Activated CD8-positive, alpha-beta memory T cell treated with anti-CD3 and anti-CD28 coated beads, Interleukin-2, amount 10 ng/mL, durations not matched to agents 7 days and 5 days (primary cell): ENCODE measurements at places on chromosomes 6 and 20. TPM values are rescaled to one million over a fixed set of nuclear protein-coding genes. Genes with fewer than 3 reads are reported as not detected.

DNA sequence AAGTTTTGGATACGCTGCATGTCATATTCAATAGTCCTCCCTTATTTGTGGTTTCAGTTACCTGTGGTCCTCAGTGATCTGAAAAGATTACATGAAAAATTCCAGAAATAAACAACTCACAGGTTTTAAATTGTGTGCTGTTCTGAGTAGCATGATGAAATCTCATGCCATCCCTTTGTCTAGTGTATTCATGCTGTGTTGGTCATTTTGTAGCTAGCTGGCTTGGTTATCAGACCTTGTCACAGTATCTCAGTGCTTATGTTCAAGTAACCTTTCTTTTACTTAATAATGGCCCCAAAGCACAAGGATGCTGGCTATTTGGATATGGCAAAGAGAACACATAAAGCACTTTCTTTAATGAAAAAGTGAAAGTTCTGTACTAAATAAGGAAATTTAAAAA, 78.3 kb downstream of the FUT9 start:
- H3K27me3 ChIP-seq, result no peaks in the 10 kb centered on the region
- H3K27ac ChIP-seq, result no peak overlapping the region
- DNase-seq, result no peak
- no peak overlapping the region for H3K4me3 ChIP-seq
- H3K36me3 ChIP-seq, result no peaks in the 10 kb centered on the region

GRCh38 chr6:55567558-55567957, 11.4 kb downstream of the HMGCLL1 start:
- H3K27me3 ChIP-seq, result no peaks in the 10 kb centered on the region
- H3K4me3 ChIP-seq, result no peak overlapping the region
- no peaks in the 10 kb centered on the region for H3K4me1 ChIP-seq
- H3K27ac ChIP-seq, result no peak overlapping the region
- no peaks in the 10 kb centered on the region for H3K36me3 ChIP-seq

DNA sequence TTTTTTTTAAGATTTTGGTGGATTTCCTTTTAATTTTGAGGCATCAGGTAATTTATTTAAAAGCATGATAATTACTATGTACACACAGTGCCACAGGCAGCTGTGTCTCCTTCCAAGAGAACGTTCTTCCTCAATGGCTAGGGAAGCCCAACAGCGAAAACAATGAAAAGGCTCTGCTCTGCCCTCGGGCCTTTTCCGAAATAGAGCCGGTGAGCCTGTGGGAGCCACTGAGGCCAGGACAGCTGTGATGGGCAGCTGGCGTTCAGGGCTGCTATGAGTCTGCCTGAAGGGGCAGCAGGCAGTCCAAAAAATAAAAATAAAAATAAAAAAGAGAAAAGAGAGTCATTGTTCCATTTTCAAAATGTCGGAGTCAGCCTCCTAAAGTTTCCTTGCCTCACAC, 443.8 kb downstream of the KIF16B start:
- DNase-seq, result no peak
- H3K4me3 ChIP-seq, result no peak overlapping the region
- H3K27ac ChIP-seq, result no peak overlapping the region
- no peaks in the 10 kb centered on the region for H3K36me3 ChIP-seq

DNA sequence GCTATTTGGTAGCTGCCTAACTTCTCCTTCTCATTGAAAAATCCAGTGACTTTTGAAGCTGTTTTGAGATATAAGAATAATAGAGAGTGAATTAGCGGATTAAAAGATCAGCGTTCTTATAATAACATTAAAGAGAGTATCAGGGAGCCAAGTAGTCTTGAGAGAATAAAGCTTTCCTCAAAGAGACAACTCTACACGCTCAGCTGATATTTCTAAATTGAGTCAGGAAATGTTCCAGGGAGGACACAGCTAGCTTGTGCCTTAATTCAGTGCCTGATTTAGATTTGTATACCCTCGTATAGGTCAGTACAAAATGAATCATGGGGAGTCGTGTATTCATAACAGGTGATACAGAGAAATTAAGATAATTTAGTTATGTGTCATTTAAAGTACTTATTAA, 75.1 kb upstream of the QKI start:
- no peaks in the 10 kb centered on the region for H3K36me3 ChIP-seq
- DNase-seq, result no peak
- no peaks in the 10 kb centered on the region for H3K4me1 ChIP-seq
- H3K4me3 ChIP-seq, result no peak overlapping the region

- no peak for DNase-seq
- peaks cover 59% of the 10 kb centered on the region for H3K4me1 ChIP-seq
- H3K4me3 ChIP-seq, result peak overlapping the region; percentile 85
These were observed 56.9 kb downstream of the FAM217A start for GRCh38 chr6:4021854-4022695.

GRCh38 chr20:40582531-40582930, 106.5 kb downstream of the MAFB start:
- no peaks in the 10 kb centered on the region for H3K36me3 ChIP-seq
- H3K27me3 ChIP-seq, result peaks cover 3% of the 10 kb centered on the region
- DNase-seq, result no peak

DNA sequence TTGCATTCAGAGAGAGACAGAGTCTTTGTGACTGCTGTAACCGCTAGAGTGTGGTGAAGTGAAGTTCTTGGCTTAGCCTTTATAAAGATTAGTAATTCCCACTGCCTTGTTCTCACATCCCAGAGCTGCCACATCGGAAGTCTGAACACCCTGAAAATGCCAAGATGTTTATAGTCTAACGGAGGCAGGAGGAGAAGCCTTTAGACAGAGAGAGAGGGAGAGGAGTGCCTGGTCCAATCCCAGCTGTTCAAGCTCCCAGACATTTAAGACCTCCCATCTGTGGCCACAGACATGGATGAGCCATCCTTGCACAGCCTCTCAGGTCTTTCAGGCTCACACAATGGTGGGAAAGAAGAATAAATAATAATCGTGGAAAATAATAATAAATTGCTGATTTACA, 1422.8 kb upstream of the EYS start:
- H3K27me3 ChIP-seq, result no peaks in the 10 kb centered on the region
- DNase-seq, result no peak
- no peaks in the 10 kb centered on the region for H3K36me3 ChIP-seq
- H3K4me1 ChIP-seq, result no peaks in the 10 kb centered on the region

DNA sequence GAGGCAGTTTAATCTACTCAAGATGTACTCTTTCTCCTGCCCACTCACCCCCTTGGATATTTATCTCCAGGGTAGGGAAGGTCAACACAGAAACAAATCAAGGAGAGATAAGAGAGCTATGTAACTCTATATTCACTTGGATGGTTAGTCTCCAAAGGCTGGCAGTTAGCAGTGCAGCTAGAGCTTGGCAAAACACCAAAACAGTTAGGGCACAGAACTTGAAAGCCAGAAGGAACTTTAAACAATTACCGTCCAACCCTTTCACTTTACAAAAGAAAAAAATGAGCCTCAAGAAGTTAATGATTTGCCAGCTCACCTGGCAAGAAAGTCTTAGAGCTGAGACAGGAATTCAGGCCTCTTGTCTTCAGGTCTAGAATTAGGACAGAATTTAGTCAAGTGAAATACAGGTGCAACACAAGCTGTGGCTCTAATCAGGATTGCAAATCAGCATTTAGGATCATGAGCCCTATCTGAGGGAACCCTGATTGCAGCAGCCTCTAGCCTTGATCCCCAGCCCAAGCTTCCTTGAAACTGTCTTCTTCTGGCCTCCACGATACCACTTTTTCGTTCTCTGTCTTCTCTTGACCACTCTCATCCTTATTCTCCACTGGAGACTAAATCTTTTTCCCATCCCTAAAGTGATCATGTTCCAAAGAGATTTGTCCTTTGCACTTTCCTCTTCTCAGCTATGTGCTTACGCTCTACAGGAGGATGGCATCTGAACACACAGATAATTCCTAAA, 14.9 kb downstream of the NEDD9 start:
- no peak overlapping the region for H3K4me3 ChIP-seq
- no peak for DNase-seq
- peaks cover 73% of the 10 kb centered on the region for H3K4me1 ChIP-seq
- no peak overlapping the region for H3K27ac ChIP-seq
- H3K36me3 ChIP-seq, result peaks cover 81% of the 10 kb centered on the region
- H3K27me3 ChIP-seq, result no peaks in the 10 kb centered on the region

GRCh38 chr6:64502801-64503200, 867.2 kb downstream of the PHF3 start:
- no peaks in the 10 kb centered on the region for H3K4me1 ChIP-seq
- H3K27ac ChIP-seq, result no peak overlapping the region
- no peak overlapping the region for H3K4me3 ChIP-seq
- no peaks in the 10 kb centered on the region for H3K36me3 ChIP-seq

- no peaks in the 10 kb centered on the region for H3K27me3 ChIP-seq
- no peak overlapping the region for H3K4me3 ChIP-seq
- no peak for DNase-seq
- H3K27ac ChIP-seq, result no peak overlapping the region
These were observed 268.8 kb downstream of the ARID1B start for GRCh38 chr6:157045831-157046454.

DNA sequence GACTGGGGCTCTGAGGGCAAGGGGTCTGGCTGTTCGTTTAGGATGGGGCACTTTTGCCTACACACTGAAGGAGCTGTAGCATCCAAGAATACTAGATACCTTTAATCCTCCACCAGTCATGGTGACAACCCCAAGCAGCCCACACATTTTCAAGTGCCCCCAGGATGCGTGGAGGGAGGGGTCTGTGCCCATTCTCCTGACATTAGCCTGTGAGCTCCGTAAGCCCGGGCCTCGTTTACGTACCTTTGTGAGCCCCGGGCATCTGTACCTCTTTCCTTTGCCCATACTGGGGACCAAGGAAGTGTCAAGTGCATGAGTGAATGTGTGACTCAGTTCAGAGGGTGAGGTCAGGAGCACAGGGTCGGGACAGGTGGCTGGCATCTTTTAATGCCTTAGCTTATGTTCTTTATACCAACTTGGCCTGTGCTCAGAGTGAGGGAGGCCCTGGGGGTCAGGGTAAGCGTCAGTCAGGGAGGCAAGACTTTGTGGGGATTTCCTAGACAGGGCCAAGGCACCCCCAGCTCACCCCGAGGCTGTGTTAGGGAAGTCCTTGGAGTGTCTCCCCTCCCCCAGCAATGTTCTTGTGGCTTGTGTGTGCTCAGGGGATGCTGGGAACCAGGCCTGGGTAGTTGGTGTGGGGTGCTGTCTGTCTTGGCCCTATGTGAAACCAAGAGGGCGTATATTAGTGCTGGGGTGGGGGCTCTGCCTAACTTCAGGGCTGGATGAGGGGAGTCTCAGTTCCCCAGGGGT, 12.9 kb downstream of the VEGFA start:
- no peaks in the 10 kb centered on the region for H3K4me1 ChIP-seq
- H3K4me3 ChIP-seq, result no peak overlapping the region
- no peak overlapping the region for H3K27ac ChIP-seq
- H3K27me3 ChIP-seq, result no peaks in the 10 kb centered on the region
- H3K36me3 ChIP-seq, result peaks cover 21% of the 10 kb centered on the region

DNA sequence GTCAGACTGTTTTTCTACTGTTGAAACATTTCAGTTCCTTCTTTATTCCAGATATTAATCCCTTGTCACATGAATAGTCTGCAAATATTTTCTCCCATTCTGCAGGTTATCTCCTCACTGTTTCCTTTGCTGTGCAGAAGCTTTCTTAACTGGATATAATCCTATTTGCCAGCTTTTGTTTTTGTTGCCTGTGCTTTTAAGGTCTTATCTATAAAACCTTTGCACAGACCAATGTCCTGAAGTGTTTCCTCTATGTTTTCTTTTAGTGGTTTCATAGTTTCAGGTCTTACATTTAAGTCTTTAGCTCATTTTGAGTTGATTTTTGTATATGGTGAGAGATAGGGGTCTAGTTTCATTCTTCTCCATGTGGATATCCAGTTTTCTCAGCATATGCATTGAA, 19.2 kb downstream of the NCOA6 start:
- no peak overlapping the region for H3K27ac ChIP-seq
- no peaks in the 10 kb centered on the region for H3K27me3 ChIP-seq
- no peak overlapping the region for H3K4me3 ChIP-seq
- no peak for DNase-seq
- peaks cover 5% of the 10 kb centered on the region for H3K4me1 ChIP-seq
- H3K36me3 ChIP-seq, result peaks cover 8% of the 10 kb centered on the region

MYCT1 gene
- total RNA-seq, result not detected

ZSCAN23 gene
- 0.56 TPM for total RNA-seq

SLC16A10 gene
- 4.8 TPM for total RNA-seq

SMIM13 gene
- total RNA-seq, result 9.1 TPM

PDE10A gene
- total RNA-seq, result not detected

TMEM244 gene
- total RNA-seq, result 0.99 TPM

BFSP1 gene
- total RNA-seq, result 1.7 TPM

HCRTR2 gene
- not detected for total RNA-seq

ULBP2 gene
- total RNA-seq, result 0.99 TPM

ADGRG6 gene
- total RNA-seq, result 0.52 TPM
